ENCODE measurements at places on chromosomes 11 and 22.

DNA sequence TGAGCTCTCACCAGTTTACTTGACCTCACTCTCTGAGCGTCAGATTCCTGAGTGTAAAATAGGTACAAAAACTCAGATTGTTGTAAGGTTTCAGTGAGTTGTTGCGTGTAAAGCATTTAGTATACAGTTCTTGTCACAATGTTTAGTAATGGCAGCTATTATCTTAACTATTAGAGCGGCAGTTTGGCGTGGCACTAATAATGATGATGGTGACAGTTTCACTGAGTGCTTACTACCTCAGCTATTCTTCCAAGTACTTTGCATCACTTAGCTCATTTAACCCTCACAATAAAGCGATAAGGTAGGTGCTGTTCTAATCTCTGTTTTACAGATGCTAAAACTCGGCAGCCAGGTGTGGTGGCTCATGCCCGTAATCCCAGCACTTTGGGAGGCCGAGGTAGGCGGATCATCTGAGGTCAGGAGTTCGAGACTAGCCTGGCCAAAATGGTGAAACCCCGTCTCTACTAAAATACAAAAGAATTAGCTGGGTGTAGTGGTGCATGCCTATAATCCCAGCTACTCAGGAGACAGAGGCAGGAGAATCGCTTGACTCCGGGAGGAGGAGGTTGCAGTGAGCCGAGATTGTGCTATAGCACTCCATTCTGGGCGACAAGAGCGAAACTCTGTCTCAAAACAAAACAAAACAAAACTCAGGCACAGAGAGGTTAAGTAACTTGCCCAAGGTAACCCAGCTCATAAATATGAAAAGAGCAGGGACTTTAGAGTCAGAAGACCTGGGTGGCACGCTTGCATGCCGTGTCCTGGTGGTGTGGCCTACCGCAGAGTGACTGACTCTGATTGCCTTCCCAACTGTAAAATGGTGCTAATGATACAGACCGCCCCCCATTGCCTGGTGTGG lies 76.2 kb downstream of the PTPRJ start:
- DNase-seq = no peak

- DNase-seq = no peak
Measured at GRCh38 chr11:86147004-86147403, 78.1 kb upstream of the PICALM start.

GRCh38 chr22:40728731-40729189 lies 49.5 kb downstream of the MCHR1 start:
- DNase-seq = no peak

DNA sequence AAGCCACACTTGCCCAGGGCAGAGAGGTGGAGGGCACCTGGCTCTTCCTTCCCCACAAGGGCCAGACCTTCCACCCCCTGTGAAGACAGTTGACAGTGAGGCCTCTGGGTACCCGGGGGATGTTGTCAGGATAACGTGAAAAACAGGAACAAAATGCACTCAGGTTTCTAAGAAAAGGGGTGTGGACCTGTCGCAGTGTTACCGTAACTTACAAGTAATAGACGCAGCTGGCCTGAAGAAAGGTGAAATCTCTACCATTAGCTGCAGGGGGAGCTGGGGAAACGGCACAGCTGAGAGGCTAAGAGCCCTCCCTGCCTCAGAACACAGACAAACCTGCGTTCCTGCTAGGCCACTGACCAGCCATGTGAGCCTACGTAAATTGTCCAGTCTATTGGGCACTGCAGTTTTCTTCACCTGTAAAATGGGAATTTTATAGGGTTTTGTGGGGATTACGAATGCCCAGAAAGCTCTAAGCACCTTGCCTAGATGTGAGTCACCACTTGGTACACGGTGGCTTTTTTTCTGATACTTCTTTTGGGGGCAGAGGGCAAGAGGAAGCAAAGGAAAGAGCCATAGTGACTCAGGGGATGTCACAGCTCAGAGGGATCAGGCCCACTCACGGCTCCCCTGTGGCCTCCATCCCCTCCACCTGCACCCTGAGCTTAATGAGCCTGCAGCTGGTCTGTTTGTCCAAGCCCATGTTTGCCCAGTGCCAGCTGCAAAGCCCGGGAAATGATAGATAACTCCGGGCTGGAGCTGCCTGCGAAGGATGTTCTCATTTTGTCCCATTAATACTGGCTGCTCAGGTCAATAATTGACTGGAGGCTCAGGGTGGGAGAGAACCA lies 18.4 kb upstream of the CABP7 start:
- DNase-seq = peak; percentile 31

DNA sequence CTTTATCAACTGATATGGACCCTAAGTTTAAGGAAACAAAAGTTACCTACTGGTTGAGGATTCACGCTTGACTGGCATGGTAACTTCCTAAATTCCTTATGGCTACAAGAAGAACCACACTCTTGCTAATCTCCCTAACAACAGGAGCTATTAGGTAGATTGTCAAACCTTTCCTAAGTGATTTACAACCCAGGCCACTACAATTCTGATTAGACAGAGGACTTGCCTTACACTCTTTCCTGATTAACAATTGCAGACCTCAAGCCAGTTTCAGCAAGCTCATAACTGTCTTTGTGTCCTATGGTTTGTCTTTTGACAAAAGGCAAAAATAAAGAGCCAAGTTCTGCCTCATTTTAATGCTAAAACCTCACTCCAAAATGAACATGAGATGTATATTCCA lies 16.3 kb downstream of the OR52K2 start:
- no peak for DNase-seq

- no peak for DNase-seq
Measured at GRCh38 chr22:26894766-26895485, 237.5 kb downstream of the MIAT start.
